Bladder microvascular endothelial cell (primary cell): ENCODE measurements at places on chromosomes 1 and 21. TPM values are rescaled to one million over a fixed set of nuclear protein-coding genes. Genes with fewer than 3 reads are reported as not detected.

Gene VHLL
- 0.19 TPM in 1 of 2 replicates, not detected in the other for total RNA-seq

Gene OR2T29
- total RNA-seq, result not detected in 2 replicates

Gene CREB3L4
- 6.5 and 8.3 TPM in 2 replicates for total RNA-seq

Gene S100A14
- not detected in 2 replicates for total RNA-seq

Gene ALG14
- 1.6 and 2.3 TPM in 2 replicates for total RNA-seq

Gene PTPRC
- total RNA-seq, result not detected in 2 replicates

Gene ALDH4A1
- 13.7 and 18.9 TPM in 2 replicates for total RNA-seq

Gene KIF2C
- total RNA-seq, result 15.7 and 26.4 TPM in 2 replicates

Gene S100A5
- not detected in 2 replicates for total RNA-seq

Gene AGBL4
- total RNA-seq, result 0.19 TPM in 1 of 2 replicates, not detected in the other

Gene S100A7
- not detected in 2 replicates for total RNA-seq

Gene SRRM1
- 14.6 and 32.4 TPM in 2 replicates for total RNA-seq

Gene S100A16
- 326 and 366 TPM in 2 replicates for total RNA-seq

Gene DRAM2
- 41.3 and 57.6 TPM in 2 replicates for total RNA-seq

Gene USP48
- total RNA-seq, result 42.4 and 114 TPM in 2 replicates

Gene OR2T27
- total RNA-seq, result not detected in 2 replicates

Gene PALMD
- 77.9 and 111 TPM in 2 replicates for total RNA-seq

Gene C4BPA
- total RNA-seq, result not detected in 2 replicates

Gene TMEM52
- total RNA-seq, result 0.13 TPM in 1 of 2 replicates, not detected in the other

Gene EPS15
- total RNA-seq, result 30.8 and 69.2 TPM in 2 replicates

Gene PTAFR
- 0.13 and 0.16 TPM in 2 replicates for total RNA-seq

Gene GALNT2
- 26.6 and 64.4 TPM in 2 replicates for total RNA-seq

Gene SLAMF8
- total RNA-seq, result not detected in 2 replicates

Gene OR2L8
- total RNA-seq, result 0.31 TPM in 1 of 2 replicates, not detected in the other
